ENCODE measurements at places on chromosomes 2 and 18.
A peak's percentile ranks its signal among the peaks of the same experiment; 100 is the strongest.

DNA sequence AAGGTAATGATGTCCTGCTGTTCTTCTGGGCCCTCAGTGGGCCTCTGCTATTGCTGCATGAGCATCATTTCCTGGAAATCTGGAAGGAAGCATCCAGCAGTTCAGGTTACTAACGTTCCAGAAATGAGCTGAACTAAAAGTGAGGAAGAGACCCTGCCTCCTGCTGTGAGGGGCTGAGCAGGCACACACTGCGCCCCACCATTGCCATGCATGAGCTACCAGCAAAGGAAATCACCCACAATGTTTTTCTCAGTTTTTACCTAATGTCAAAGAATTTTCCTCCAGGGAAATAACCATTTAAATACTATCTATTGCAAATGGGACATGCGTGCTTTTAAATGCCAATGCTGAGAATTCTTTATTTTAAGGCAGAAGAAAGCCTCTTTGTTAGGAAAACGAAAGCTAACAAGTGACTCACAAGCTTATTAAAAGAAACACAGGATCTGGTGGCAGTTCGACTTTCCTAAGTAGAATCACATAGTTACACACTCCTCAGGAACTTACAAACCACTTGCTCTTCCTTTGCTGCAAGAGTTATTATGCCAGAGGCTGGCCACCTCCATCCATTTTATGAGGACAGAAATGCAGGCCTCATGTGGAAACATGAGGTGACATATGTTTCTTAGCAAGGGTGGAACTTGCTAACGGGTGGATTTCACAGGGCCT lies 152.6 kb upstream of the TTC39C start:
- no peak for DNase-seq

GRCh38 chr18:40124107-40124506 lies 1830.9 kb upstream of the PIK3C3 start:
- DNase-seq: no peak

GRCh38 chr2:3637311-3637675 lies 20.7 kb upstream of the ALLC start:
- no peak for DNase-seq

GRCh38 chr2:11411768-11412448 lies 54.1 kb downstream of the E2F6 start:
- DNase-seq: no peak

GRCh38 chr18:35371412-35372195 lies 5.5 kb downstream of the ZNF396 start:
- no peak for DNase-seq

- DNase-seq: no peak
Observed at GRCh38 chr2:231068525-231069222, 12.0 kb downstream of the PSMD1 start.

DNA sequence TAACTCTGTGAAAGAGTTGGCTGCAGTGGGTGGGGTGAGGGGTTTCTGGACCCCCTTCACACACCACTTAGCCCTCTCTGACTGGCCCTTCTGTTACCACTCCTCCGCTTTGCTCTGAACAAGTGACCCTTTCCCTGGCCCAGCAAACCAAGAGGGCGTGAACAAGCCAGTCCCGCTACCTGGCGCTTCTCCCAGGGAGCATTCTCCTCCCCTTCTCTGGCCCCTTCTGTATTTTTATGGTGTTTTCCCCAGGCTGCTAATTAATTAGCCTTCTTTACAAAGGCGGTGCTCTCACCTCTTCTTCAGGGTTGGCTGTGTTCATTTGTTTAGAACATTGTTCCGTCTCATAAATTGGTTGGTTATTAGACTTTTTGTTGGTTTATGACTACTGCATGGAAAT lies 180.1 kb downstream of the MGAT5 start:
- no peak for DNase-seq

- no peak for DNase-seq
Observed at GRCh38 chr2:112019569-112019982, 35.5 kb upstream of the TMEM87B start.

GRCh38 chr2:129765678-129766351 lies 213.7 kb upstream of the RAB6C start:
- DNase-seq: no peak

- no peak for DNase-seq
Observed at GRCh38 chr2:241357531-241357930, 1.4 kb downstream of the FARP2 start.

DNA sequence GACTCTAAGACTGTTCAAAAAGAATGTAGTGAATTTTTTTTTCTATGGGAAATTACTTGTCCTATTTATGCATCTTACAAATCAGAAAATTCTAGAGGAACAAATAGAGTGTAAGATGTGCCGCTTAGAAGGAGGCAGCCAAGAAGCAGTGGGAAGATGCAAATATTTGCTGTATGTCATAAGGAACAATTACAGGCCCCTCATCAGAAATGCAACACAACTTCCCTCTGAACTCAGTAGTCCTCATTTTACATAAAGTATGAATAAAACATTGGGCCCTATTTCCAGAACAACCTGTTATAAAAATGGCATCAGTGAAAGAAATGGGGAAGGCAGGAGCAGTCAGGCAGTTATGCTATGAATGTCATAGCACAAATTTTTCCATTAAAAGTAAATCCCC lies 50.7 kb upstream of the SCG2 start:
- DNase-seq: no peak

DNA sequence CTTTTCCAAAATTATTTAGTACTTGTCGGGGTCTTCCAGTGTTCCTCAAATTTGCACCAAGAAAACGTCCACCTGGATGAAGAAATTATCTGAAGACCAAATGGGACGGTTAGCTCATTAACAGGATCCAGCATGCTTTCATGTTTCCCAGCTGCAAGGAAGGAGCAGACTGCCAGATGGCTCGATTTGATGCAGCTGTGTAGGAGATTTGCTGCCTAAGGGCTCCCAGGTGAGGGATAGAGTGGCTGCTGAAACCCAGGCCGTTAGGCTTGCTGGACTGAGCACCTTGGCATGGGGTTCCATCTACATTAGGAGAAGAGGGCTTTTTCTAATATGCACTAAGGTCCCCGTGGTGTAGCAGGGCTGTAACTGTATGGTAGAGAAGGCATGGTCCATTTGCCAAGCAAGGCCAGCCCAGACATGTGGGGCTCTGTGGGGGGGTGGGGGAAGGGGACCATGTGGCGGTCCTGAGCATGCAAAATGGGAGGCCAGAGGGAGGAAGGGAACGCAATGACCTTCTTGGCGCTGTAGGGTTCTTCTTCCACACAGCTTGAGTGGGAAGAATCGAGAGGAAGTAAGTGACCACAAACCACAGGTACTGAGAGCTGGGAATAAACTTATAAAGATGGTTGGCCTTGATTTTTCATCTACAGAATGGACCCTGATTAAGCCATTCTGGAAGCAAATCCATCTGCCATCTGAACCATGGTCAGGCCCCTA lies 144.0 kb downstream of the TMEM163 start:
- no peak for DNase-seq

- DNase-seq: no peak
Observed at GRCh38 chr2:157321466-157321865, 4.2 kb downstream of the ERMN start.

GRCh38 chr2:102618452-102619413 lies 620 bp upstream of the SLC9A2 start:
- DNase-seq: no peak

DNA sequence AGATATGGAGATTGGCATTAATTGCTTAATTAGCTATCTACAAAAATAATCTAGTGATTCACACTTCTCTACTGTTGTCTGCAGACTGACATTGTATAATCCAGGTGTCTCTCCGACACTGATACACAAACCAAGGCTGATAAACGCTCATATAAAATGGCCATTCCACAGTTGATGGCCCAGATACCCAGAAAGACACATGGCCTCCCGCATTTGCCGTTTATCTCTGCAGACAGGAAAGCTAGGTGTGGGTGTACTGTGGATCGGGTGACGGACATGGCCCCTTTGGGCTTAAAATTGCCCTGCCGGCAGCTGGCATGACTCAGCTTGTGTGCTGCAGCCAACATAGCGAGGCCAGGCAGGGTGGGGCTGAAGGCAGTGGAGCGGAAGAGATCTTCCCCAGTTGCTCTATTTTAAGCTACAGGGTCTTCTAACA lies 18.5 kb downstream of the PMAIP1 start:
- no peak for DNase-seq

DNA sequence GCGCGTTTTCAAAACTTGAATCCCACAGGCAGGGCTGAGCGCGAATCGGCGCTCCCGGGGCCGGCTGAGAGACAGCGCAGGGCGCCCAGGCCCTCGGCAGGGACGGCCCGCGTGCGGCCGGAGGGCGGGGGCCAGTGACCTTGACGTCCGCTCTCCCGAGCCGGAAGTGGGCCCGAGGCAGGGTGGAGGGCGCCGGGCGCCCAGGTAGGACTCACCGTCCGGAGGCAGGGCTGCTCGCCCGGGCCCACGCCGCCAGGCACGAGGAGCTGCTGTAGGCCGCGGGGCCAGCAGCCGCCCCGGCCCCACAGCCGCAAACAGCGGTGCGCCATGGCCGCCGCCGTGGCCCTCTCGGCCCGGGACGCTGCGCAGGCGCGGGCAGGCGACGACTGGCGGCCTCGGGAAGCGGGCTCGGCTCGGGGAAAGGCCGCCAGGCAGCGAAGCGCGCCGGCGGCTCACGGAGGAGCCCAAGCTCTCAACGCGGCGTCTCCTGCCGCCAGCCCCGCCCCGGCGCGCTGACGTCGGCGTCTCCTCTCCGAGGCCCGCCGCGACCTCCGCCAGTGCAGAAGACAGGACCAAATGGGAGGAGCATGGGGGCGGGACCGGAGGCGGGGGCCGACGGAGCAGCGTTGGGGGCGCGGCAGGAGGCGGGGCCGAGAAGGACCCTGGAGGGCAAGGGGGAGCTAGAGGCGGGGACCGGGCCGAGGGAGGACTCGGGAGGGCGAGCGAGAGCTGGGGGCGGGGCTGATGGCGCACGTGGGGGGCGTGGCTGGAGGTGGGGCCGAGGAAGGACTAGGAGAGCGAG lies at the start of gene AFG3L2:
Gene AFG3L2, minus strand, starts transcription at position 474 of the 802 bp plus-strand sequence. Its CDS starts 145 bp downstream, at position 329.
- peak; percentile 98 for DNase-seq

- no peak for DNase-seq
Observed at GRCh38 chr2:56688661-56689060, 504.9 kb downstream of the CCDC85A start.

- DNase-seq: no peak
Observed at GRCh38 chr2:194867328-194867727, 789.7 kb upstream of the SLC39A10 start.

GRCh38 chr2:156779416-156780120 lies 343.4 kb downstream of the GPD2 start:
- DNase-seq: no peak

DNA sequence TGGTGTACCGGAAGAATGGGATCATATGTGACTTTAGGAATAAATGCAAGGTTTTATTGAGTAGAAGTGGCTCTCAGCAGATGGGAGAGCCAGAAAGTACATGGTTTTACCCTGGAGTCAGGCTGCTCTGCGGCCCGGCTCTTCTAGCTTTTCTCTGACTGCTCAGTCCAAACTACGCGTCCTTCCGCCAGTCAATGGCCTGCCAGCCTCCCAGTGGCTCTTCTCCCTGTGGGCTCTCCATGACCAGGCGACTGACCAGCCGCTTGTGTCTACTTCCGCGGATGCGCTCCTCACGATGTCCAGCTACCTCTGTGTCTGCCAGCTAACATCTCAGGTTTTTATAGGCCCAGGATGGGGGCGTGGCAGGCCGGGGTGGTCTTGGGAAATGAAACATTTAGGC lies 220.4 kb downstream of the VAPA start:
- no peak for DNase-seq

- DNase-seq: no peak
Observed at GRCh38 chr2:103233691-103234090, 471.9 kb downstream of the TMEM182 start.

- DNase-seq: no peak
Observed at GRCh38 chr2:192155511-192156118, 39.1 kb downstream of the TMEFF2 start.

- DNase-seq: no peak
Observed at GRCh38 chr18:26689226-26689879, 141.0 kb upstream of the KCTD1 start.

DNA sequence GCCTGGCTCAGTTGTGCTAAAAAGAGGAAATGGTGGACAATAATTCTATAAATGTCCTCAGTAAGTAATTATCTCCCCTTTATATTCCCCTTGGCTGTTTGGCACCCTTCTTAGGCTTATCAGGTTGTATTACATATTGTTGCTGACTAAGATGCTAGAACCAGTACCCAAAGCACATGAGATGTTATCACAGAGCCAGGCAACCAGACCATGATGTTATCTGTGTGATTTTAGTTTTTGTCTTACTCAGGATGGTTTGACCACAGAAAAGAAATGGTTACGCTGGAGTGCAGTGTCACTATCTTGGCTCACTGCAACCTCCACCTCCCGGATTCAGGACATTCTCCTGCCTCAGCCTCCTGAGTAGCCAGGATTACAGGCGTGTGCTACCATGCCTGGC lies 15.2 kb downstream of the R3HDM1 start:
- DNase-seq: no peak

GRCh38 chr18:32391126-32391525 lies 79.6 kb downstream of the GAREM1 start:
- DNase-seq: no peak

GRCh38 chr18:67217551-67218166 lies 298.9 kb downstream of the DSEL start:
- peak; percentile 25 for DNase-seq

- DNase-seq: no peak
Observed at GRCh38 chr2:224934526-224935188, 107.6 kb downstream of the DOCK10 start.

GRCh38 chr2:60386436-60386835 lies 167.0 kb downstream of the BCL11A start:
- DNase-seq: no peak

GRCh38 chr2:170088776-170089175 lies 89.2 kb upstream of the MYO3B start:
- no peak for DNase-seq

GRCh38 chr2:23249348-23249747 lies 135.6 kb upstream of the KLHL29 start:
- no peak for DNase-seq

DNA sequence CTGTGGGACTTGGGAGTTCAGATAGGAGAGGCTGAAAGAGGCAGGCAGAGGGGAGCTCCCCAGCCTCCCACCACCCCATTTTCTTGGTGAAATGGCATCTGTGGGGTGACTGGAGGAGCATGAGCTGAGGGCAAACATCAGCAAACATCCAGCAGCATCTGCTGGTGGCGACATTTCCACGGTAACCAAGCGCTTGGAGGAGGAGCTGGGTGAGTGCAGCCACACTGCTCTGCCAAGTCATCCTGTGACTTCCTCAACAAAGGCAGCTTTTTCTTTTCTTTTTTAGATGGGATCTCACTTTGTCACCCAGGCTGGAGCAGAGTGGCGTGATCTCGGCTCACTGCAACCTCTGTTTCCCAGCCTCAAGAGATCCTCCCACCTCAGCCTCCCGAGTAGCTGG lies 5.6 kb downstream of the TXNL4A start:
- DNase-seq: no peak

DNA sequence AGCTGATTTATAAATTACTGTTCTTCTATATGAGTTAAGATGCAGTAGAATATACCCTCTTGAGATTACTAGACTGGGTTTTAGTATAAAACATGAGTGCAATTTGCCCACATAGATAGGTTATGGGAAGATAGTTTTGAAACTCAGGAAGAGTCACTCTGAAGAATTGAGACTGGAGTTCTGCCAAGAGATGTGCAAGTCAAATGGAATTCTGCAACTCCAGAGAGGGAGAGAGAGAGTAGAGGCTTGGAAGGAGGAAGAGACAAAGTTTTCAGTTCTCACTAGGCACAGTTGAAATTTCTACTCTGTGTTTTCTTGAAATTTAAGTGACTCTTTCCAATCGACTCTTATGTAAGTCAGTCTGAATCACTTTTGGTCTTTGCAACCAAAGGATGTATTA lies 878.8 kb downstream of the TSN start:
- no peak for DNase-seq

- DNase-seq: no peak
Observed at GRCh38 chr2:9191041-9191481, 15.6 kb upstream of the ASAP2 start.
